ENCODE measurements at places on chromosomes 1 and 21.

- no peak for DNase-seq
Observed at GRCh38 chr1:7760245-7760644, 10.9 kb upstream of the VAMP3 start.

- peak; percentile 35 for DNase-seq
Observed at GRCh38 chr1:44842862-44843655, at the start of gene PTCH2. Gene PTCH2 (minus strand): TSS chr1:44843253. CDS start chr1:44842932, 321 bp downstream.

DNA sequence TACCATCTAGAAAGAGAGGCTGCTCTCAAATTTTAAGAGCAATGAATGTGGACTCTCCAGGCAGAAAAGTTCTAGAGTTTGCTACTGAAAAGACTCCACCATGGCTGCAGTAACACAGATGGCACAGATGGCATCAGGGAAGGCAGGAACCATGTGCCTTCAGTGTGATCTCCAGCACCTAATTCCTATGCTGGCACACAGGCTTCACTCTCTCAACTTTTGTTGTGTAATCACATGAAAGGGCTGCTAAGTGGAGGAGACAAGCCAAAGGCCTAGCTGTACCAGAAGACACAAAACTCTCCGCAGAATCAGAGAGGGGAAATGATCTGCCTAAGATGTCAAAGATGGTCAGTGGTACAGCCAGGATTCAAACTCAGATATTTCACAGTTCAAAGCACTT, 31.1 kb downstream of the ERI3 start:
- DNase-seq = no peak

DNA sequence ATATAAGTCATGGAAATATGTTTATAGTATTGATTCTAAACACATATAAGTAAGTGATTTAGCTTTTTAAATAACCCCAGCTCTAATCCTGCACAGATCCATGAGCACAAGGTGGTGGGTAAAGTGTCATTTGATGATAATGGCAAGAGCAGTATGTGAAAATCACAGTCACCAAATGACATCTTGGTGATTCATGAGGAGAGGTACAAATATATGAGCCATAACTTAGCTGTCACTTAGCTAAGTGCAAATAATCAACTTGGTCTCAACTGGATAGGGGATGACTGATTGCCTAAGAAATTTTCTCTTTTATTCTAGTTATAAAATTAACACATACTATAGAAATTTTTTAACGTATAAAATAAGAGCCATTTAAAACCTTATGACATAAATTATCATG, 198.1 kb downstream of the ZZZ3 start:
- DNase-seq = no peak

DNA sequence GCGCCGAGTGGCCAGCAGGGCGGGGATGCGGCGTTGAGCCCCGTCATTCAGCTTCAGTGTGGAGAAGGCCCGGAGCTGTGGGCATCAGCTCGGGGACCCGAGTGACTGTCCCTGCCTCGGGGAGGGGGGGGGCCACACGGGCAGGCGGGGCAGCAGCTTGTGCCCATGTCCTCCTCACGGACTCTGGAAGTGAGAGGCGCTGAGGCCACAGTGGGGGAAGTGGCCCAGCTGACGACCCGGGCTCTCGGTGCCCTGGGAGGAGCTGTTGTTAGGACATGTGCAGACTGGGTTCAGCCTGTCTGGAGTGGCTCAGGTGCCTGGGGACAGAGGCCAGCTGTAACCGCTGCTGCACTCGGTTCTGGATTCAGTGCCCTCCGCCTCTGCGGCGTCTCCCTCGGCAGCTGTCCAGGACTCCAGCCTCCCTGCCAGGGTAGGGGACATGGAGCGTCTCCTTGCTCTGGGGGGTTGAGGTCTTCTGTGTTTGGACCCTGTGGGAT, 71.1 kb downstream of the SKI start:
- DNase-seq = no peak

DNA sequence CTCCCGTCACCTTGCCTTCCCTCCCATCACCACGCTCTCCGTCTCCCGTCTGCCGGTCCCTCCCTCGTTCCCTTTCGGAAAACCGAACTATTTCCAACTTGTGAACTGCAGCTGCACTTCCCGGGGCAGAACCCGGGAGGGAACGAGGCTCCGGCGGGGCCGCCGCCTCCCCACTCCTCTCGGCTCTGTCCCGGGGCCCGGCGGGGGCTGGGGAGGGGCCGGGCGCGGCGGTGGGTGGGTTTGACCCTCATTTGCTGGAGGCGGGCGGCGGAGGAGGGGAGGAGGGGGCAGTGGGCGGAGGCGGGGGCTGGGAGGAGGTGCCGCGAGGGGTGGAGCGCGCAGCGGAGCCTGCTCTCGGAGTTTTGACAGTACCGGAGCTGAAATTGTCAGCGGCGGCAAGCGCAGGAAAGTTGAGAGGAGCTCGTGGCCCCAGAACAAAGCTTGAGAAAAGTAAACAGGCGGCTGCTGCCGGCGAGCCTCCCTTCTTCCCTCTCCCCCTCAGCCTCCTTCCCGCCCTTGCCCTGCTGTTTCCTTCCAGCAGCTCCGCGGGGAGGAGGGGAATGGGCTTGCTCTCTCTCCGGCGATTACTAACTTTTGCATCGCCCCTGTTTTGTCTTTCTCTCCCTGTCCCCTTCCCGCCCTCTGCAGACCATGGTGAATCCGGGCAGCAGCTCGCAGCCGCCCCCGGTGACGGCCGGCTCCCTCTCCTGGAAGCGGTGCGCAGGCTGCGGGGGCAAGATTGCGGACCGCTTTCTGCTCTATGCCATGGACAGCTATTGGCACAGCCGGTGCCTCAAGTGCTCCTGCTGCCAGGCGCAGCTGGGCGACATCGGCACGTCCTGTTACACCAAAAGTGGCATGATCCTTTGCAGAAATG, 2.9 kb downstream of the LMO4 start:
- no peak for DNase-seq

- DNase-seq = no peak
Observed at GRCh38 chr1:212938846-212939245, 11.5 kb upstream of the VASH2 start.

DNA sequence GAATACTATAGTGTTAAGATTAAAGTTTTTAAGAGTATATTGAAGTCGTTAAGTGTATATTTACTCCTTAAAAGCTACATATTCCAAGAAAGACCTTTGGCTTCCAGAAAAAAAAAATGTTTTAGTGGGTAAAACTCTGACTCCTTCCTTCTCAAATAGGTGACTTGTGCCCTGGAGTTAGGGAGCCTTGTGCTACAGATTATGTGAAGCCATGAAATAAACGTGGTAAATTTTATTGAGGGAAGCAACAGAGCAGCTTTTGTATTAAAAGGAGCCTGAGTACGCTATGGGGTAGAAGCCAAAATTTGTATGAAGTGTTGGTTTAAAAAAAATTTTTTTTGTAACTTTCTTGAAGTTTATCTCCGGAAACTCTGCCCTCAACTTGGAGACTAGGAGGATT, 994 bp downstream of the RO60 start:
- no peak for DNase-seq

GRCh38 chr21:42835611-42836401, 43.5 kb downstream of the WDR4 start:
- no peak for DNase-seq

- no peak for DNase-seq
Observed at GRCh38 chr1:46532498-46533178, 18.8 kb downstream of the KNCN start.

- no peak for DNase-seq
Observed at GRCh38 chr1:161962091-161962887, 61.4 kb downstream of the OLFML2B start.

- no peak for DNase-seq
Observed at GRCh38 chr21:44537930-44538911, 1.8 kb downstream of the KRTAP10-1 start.

- no peak for DNase-seq
Observed at GRCh38 chr1:17606826-17607440, 67.4 kb downstream of the ARHGEF10L start.

- no peak for DNase-seq
Observed at GRCh38 chr1:50971748-50972305, 1.8 kb downstream of the CDKN2C start.

DNA sequence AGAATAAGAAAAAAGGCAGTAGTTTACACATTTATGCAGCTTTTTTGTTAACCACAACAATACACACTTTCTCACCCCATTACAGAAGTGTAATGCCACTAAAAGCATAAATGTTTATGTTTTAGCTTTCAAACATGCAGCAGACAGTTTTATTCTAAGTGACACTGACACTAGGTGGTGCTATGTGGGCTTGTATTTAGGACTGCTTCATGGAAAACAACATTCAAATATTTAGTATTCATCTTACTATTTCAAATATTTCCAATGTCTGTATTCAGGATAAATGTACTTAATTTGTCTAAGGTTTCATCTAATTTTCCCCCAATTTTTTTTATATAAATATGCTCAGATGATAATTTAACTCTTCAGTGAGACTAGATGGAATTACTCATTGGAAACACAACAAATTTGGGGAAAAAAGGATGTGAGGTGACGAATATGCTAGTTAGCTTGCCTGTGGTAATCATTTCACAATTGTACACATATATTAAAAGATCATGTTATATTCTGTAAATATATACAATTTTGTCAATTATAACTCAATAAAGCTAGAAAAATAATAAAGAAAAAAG, 71.4 kb downstream of the USP1 start:
- no peak for DNase-seq

GRCh38 chr1:225880222-225880588, 2.0 kb downstream of the TMEM63A start:
- no peak for DNase-seq

GRCh38 chr1:222057162-222057561, 315.3 kb upstream of the DUSP10 start:
- DNase-seq = no peak

DNA sequence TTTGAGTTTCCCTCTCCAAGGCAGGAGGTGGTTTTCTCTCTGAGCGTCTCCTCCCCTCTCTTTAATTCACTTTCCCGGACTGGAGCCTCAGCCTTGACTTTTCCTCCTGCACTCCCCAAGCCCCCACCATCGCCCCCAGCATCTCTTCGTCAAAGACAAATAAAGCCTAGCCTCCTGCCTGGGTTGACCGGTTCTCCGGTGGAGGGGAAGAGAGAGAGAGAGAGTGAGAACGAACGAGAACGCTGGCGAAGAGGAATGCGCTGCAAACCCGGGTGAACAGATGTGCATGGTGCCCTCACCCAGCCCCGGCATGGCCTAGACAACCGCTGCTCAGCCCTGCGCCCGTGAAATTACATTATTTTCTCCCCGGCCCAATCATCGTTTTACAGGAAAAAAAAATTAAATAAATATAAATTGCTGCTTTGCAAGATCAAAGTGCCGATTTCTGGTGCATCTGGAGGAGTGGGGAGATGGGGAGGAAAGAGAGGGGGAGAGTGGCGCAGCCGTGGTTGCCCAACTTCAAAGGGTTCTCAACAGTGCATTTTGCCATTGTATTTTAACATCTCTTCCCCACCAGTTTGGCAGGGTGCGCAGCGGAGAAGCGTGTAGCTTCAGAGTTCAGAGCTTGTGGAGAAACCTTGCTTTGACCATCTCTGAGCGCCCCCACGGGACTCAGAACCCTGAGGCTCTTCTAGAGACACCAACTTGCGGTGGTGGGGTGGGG, 11.4 kb upstream of the TBX15 start:
- DNase-seq = no peak

GRCh38 chr1:48841966-48842365, 65.3 kb upstream of the BEND5 start:
- no peak for DNase-seq

DNA sequence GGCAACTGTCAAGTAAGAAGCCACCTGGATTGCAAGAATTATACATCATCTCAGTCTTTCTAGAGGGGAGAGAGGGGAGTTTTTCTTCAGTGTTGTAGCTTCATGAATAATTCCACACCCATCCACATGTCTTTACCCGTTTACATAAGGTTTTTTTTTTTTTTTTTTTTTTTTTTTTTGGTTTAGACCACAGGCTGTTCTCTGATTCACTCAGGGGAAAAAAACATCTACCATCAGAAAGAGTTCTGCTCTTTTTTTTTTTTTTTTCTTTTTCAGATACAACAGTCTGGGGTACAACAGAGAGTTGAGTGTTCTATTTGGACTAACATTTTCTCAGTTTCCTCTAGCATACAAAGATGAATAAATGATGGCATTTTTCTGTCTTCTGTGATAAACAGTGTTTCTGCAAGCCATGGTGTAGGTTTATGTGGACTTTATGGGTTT, 4.9 kb upstream of the KIF14 start:
- no peak for DNase-seq

- no peak for DNase-seq
Observed at GRCh38 chr21:34599534-34600101, 15.3 kb downstream of the RCAN1 start.

GRCh38 chr1:184118046-184118445, 66.5 kb downstream of the TSEN15 start:
- DNase-seq = peak; percentile 86

DNA sequence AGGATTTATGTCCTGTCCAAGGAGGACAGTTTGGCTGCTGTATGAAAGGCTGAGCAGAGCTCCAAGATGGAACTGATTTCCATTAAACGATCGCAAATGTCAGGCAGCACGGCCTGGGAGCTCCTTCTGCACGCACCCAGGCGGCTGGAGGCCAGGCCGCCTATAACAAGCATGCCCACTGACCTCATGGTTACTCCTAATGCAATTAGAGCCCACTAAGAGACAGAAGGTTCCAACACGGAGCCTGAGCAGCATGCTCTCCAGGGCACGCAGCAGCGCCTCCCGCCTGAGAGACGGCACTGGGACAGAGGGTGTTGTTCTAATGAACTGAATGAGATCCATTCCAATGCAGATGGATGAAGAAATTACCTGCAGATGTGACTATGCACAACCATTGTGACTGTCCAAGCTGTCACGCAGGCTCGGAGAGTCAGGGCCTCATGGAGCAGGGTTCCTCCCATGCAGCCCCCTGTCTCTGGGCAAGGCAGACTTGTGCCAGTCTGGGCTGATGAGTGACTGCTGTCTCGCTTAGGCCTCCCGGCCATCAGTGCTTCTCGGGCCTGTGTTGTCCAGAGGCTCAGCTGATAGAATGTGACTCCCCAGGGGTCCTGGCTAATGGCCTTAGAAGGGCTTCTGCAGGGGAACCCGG, 25.2 kb upstream of the CDCA8 start:
- peak; percentile 74 for DNase-seq

GRCh38 chr1:155081472-155082300, 3.0 kb downstream of the EFNA3 start:
- DNase-seq = no peak

- no peak for DNase-seq
Observed at GRCh38 chr1:153030895-153031294, at the start of gene SPRR1B. Gene SPRR1B (plus strand): TSS chr1:153031203. CDS start chr1:153032346, 1,143 bp downstream.

DNA sequence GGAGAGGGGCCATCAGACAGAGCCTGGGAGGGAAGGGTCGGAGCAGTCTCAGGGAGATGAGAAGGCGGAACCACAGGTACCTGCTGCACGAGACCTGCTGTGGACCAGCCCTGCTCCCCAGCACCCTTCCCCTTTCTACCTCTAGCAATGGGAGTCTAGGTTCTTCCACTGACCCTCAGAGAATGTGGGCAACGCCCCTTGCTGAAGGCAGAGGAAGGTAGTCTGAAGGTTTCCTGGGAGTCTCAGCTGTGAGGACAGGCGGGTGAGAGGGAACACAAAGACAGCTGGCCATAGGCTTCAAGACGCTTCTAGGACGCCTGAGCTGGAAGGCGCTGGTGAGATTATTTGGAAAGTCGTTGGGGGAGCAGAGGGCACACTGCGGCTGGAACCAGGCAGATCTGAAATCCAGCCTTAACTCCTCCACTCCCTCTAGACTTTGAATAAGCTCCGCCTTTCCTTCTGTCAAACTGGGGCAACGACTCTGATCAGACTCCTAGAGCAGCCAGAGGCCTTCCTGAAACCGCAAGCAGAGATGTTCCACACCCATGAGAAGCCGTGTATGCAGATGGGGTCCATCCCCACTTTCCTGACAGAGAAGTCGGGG, 18.1 kb downstream of the SLC45A3 start:
- no peak for DNase-seq
